ENCODE measurements at places on chromosomes 2 and 18.

GRCh38 chr2:119649364-119649917, 29.6 kb upstream of the TMEM177 start:
- no peak for DNase-seq

GRCh38 chr18:72727038-72727655, 140.6 kb downstream of the NETO1 start:
- no peak for DNase-seq

DNA sequence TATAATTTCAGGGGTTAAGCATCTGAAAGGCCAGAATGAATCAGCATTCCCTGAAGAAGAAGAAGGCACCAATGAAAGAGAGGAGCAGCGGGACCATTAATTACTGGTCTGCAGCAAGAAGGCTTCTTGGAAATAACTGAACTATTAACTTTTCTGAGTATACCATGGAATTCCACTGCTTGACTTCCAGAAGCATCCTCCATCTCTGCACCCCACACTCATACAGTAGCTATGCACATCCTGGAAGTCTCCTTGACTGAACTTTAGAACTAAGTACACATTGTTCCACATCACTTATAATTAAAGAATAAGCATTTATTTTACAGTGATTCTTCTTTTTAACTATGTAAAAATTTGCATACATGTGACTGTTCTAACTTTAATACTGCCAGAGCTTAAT, 131.5 kb downstream of the PPP1R1C start:
- no peak for DNase-seq

- no peak for DNase-seq
Measured at GRCh38 chr2:194383401-194383800, 1273.6 kb upstream of the SLC39A10 start.

- no peak for DNase-seq
Measured at GRCh38 chr2:106827158-106827557, 58.8 kb downstream of the ST6GAL2 start.

DNA sequence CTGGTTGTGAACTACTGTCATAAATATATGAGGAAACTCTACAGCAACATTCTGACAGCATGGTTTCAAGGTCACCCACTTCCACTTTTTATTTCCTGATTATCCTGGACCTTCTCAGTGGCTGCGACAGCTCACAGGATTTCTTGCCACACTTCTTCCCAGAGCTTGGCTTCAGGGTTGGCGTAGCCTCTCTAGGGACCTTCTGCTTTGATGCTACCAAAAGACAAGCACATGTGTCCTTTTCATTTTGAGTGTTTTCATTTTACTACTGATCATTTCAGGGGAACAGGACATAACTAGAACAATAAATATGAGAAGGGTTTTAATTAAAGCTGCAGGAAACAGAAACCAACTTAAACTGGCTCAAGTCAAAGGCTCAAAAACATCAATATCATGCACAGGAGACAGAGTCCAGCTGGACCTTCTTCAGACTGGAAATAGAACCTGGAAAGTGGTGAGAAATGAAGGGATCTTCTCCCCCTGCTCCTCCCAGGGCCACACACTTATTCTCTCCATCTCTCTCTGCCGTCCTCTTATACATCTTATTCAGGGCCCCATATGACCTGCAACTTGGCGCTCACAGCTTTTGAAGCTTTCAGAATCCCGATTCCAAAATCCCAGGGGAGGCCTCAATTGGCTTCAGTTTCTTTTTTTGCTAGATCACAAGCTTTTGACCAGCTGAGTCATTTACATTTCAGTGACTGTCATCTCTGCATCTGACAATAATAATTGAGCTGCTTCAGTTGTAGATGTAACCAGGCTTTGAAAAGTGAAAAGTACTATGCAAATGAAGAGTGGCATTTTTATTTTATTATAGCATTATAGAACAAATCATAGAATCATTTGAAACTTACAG, 9.7 kb downstream of the VIT start:
- no peak for DNase-seq

DNA sequence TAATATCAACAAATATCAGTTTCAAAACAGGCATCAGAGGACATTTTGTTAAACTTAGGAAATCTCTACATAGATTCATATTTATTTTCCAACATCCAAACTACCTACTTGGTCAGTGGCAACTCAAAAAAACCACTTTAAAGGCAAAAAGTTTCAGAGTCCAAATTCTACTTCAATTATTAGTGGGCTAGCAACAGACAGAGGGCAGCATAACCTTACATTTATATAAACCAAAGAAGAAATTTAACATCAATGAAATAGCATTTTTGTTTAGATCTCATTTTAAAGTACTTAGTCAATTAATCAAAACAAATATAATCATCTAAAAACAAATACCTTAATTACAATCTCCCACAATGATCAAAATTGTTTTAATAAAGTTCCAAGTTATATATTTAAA, 33.3 kb downstream of the RTTN start:
- DNase-seq: no peak

GRCh38 chr2:171745141-171745540, 57.9 kb downstream of the DYNC1I2 start:
- no peak for DNase-seq

- no peak for DNase-seq
Measured at GRCh38 chr18:60200558-60200957, 172.0 kb downstream of the MC4R start.

- DNase-seq: no peak
Measured at GRCh38 chr2:232528746-232529460, 2.9 kb downstream of the CHRND start.

DNA sequence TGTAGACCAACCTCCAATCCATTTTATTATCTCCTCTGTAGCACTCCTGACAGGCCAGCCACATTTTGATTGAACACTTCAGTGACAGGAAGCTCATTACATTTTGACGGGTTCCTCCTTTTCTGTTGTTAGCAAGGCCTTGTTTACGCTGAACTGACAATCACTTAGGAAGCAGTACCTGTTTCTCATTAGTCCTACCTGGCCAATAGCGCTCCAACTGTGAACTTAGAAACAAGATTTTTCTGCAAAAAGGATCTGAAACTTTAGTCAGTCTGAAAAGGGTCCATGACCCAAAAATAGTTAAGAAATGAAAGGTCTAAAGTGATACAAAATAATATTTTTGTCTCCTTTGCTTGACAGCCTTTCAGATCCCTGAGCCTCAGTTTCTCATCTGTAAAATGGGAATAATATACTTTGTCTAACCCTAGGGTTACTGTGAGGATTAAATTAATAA, 119.6 kb upstream of the MSTN start:
- DNase-seq: no peak

GRCh38 chr2:239466061-239466754, 65.4 kb upstream of the HDAC4 start:
- no peak for DNase-seq

GRCh38 chr2:31151501-31151900, 13.3 kb upstream of the GALNT14 start:
- no peak for DNase-seq

DNA sequence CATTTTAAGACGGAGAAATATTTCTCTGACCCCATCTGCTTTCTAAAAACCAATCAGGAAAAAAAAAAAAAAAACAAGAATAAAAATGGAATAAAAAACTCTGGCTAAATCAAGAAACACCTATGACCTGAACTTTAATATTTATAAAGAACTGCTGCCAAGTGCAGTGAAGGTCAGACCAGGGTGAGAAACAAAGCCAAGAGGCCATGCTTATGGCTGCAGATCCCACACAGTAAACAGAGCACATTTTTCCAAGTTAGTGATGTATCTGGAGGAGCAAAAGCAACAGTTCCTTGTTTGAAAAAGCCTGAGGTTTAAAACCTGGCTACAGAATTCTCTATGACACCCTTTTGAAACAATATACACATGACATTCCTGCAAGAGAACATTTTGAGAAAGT, 242.3 kb downstream of the SRBD1 start:
- DNase-seq: no peak

DNA sequence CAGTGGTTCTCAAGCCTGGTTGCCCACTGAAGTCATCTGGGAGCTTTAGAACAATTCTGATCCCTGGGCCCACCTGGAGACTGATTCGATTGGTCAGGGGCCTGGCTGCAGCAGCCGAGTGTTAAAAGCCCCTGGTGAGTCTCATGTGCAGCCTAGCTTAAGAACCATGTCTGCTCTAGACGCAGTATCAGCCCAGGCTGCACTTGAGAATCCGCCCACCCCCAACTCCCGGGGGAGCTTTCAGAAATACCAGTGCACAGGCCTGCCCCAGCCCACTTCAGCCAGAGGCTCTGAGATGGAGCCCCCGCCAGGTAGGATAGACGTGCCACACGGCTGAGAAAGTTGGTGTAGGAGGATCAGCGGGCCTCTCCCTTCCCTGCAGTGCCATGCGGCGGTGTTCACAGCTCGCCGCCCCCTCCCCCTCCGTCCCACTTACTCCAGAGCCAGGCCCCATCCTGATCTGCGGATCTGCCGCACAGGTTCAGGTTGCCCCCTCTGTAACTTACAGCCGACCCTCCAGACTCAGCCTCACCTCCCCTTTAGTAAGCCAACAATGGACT, 209.0 kb upstream of the RAB12 start:
- DNase-seq: no peak

DNA sequence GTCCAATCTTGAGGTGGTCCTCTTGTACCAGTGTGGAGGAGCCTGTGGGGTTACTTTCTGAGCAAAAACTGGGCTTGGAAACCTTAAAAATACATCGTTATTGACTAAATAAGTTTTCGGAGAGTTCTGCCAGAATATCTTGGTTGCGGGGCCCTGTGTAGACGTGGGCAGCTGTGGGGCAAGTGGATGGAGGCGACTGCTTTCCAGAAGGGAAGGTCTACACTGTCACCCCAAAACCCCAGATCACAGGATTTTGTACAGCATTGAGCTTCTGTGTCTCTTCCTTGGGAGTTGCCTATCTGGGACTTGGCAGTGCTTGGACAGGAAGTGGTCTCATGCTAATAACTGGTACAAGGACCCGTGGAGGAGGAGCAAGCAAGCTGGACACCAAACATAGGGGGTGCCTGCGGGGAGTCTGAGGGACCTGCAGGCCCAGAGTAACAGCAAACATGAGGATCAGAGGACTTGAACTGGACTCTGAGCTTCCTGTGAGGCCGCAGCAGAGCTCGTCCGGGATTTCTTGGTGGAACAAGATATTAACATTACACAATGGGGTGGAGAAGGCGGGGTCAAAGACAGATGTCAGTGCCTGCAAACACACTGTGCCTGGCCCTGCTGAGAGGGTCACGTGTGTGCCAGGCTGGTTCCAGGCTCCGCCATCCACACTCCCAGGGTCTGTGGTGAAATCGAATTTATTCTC, 48.0 kb upstream of the CTLA4 start:
- DNase-seq: no peak

- DNase-seq: no peak
Measured at GRCh38 chr2:130834091-130834930, 2.4 kb upstream of the ARHGEF4 start.

- peak; percentile 5 for DNase-seq
Measured at GRCh38 chr2:127107622-127107999, 657 bp upstream of the BIN1 start.

- DNase-seq: peak; percentile 42
Measured at GRCh38 chr18:2845172-2845571, 1.6 kb upstream of the EMILIN2 start.

DNA sequence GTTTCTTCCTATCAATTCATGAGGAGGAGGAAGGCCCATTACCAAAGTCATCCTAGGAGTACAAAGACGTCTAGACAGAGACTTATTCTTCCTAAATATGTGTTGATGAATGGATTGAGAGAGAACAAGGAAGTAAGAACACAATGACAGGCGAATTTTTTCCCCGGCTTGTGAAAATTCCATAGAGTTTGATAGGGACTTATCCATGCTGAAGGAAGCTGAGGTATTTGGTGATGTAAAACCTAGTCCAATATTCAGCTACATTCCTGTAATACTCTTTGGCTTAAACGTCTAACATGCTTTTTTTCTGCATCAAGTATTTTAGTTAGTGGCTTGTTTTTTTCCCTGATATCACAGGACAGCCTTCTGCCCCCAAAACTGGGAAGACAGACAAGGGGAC, 121.9 kb upstream of the MYT1L start:
- no peak for DNase-seq

DNA sequence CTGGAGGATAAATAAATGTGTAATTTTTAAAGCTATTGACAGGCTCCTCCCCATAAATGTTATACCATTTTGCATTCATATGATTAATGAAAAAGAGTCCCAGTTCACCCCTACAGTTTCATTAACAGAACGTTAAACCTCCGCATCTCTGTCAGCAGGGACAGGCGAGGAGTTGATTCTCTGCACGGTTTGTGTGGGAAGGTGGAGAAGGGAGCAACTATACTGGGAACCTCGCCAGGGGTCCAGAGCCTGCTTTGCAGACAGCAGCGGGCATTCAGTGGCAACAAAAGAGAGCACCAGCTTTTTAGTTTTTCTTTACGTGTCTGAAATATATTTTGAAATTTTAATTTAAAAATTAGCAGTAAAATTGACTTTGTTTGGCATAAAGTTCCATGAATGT, 101.4 kb downstream of the FARSB start:
- no peak for DNase-seq

- no peak for DNase-seq
Measured at GRCh38 chr18:68462148-68462547, 252.8 kb downstream of the TMX3 start.

- no peak for DNase-seq
Measured at GRCh38 chr2:136557203-136557602, 208.1 kb upstream of the THSD7B start.

DNA sequence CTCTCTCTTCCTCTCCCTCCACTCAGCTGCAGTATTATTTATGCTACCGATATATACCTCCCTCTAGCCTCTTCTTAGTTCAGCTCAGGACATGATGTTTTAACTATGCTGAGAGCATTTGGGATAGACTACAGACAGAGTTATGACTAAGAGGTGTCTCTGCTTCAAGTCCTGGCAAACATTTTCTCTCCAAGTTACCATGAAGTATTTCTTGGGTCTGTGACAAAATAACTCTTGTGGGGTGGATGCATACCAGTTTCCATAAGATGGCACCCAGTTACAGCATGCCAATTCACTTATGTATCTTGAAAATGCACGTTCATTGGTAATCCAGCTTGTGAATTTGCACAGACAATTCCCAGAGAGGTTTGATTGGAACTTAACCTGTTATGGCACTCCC, 737.6 kb downstream of the SLC4A3 start:
- DNase-seq: no peak

DNA sequence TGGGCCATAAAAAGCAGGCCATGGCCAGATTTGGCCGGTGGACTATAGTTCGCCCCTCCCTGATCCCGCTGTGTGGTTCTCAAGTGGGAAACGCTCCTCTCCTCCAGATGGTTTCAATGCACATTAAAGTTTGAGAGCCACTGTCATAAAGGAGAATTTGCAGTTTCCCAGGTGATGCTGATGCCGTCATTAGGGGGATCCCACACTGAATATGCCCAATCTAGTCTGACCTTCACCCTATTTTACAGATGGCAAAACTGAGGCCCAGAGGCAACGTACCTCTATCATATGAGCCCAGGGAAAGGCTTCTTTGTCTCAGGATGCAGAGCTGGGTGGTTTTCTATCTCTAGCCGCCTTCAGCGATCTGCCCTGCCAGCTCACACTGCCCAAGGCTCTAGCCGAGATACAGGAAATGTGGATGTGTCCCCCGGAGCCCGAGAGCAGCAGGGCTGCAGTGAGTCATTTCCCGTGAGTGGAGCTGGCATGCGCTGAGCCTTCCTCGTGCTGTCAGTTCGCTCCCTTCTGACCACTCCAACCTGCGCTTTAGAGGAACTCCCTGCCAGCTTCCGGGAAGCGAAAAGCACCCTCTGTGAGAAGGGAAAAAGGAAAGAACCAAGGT, 116.2 kb downstream of the SMAD7 start:
- DNase-seq: peak; percentile 90
